Kidney tubule cell (primary cell): ENCODE measurements at places on chromosomes 7 and 10.

DNA sequence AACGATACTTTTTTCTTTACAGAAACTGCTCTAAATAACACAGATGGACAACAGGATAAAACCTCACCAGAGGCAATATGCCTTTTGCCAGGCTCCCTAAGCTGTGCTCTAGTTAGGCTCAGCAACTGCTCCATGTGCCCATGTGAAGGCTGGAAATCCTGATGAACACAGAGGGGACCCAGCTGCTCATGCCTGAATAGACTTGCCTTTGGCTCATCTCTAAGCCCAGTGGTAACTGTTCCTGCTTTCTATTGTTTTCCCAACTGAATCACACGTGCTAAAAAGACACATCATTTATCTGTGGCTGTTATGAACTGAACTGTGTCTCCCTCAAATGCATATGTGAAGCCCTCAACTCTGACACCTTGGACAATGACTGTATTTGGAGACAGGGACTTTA, 110.4 kb downstream of the RNF216 start:
- DNase-seq = no peak

GRCh38 chr7:87596136-87596535, 4.5 kb downstream of the ABCB1 start:
- DNase-seq = no peak

DNA sequence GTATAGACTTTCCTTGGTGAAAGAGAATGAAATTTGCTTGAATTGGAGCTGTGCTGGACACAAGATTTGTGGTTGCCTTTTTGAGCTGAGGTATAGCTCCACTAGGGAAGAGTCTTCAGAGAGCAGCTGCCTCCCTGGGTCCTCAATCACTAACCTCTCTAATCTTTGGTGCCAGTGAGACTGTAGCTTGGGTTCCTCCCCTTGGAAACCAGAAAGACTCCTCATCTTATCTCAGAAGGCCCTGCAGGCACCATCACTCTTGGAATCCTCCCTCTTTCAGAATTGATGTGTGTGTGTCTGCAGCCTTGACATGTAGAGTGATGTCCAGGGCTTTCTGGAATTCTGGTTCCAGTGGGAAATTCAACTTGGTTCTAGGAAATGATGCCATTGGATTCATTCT, 426.5 kb downstream of the RPS24 start:
- DNase-seq = no peak

- DNase-seq = no peak
Measured at GRCh38 chr7:117975476-117975875, 102.2 kb upstream of the CTTNBP2 start.

GRCh38 chr10:89588671-89589070, 53.3 kb upstream of the SLC16A12 start:
- no peak for DNase-seq

GRCh38 chr7:123433665-123434064, 100.7 kb downstream of the IQUB start:
- no peak for DNase-seq

- peak; percentile 96 for DNase-seq
Measured at GRCh38 chr10:14601872-14602725, 172.6 kb downstream of the FAM107B start.

- no peak for DNase-seq
Measured at GRCh38 chr7:34842782-34843181, 184.8 kb downstream of the NPSR1 start.

DNA sequence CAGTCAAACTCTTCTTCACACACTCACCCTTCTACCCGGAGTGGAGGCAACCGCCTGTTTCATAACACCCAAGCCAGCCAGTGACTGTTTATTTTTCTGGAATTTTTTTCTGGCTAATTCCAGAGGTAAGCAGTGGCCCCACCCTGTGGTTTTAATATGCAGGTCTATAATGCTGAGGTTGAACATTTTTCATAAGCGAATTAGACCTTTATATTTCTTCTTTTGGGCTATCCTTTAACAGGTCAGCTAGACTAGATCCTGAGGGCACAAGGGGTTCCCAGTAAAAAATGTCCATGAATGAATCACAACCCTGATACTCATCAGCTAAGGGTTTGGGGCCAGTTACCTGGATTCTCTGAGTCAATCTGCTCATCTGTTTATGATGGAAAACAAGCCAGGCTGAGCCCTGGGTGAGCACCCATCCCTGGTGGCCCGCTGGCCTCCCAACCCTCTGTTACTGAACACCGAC, 76.2 kb downstream of the GRB10 start:
- DNase-seq = peak; percentile 44

DNA sequence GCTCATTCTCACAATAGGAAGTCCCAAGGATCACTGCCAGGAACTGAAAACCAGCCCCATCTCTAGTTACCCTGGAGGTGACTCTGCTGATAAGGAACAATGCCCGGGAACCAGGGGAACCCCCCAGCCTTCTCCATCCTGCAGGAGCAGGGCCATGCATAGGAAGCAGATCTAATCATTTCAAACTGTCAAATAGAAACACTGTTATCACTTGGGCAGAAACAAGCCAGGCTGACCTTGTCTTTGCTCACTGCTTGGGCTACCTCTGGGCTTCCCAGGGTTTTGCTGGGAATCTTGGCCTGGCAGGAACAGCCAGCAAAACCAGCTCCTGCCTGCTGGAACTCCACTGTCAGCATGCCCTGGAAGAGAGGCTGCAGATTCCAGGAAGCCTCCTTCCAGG, 114.1 kb downstream of the RNF216 start:
- DNase-seq = no peak

DNA sequence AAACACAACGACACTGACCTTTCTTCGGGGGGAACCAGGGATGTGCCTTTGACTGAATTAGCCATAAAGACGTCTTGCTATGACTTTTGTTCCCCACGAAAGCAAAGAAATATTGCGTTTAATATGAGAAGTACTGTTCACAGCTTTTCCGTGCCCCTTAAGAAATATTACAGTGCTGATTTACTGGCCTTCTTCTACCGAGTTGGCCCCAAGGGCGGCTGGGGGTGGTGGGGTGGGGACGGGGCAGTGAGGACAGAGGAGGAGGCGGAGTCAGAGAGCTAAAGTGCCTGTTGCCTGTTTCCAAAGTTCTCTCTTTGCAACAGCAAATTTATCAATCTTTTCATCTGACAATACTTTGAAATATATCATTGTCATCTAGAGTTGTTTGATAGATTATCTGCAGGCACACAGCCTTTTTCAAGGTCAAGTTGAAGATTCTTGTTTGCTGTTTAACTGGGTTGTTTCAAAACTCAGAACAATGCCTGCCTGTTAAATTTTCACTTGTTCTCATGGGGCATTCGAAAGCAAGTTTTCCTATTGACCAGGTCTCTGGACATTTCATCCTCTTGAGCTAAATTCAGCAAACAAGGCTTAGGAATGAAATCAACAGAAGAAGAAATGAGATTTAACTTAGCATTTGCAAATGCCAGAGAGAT, 9.0 kb downstream of the PTF1A start:
- DNase-seq = no peak

DNA sequence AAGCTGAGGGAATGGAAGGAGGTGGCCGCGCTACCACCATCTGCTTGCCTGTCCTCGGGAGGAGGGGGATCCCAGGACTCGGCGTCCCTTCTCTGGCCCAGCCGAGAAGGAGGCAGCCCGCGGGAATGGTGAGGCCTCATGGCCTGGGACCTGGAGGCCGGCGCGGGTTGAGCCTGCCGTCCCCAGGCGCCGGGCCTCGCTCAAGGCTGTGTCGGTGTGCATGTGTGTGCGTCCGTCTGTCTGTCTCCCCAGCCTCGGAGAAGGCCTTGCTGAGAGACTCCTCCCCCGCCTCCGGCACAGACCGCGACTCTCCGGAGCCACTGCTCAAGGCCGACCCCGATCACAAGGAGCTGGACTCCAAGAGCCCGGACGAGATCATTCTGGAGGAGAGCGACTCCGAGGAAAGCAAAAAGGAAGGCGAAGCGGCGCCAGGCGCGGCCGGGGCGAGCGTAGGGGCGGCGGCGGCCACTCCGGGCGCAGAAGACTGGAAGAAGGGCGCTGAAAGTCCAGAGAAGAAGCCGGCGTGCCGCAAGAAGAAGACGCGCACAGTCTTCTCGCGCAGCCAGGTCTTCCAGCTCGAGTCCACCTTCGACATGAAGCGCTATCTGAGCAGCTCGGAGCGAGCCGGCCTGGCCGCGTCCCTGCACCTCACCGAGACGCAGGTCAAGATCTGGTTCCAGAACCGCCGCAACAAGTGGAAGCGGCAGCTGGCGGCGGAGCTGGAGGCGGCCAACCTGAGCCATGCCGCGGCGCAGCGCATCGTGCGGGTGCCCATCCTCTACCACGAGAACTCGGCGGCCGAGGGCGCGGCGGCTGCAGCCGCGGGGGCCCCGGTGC, 1.3 kb downstream of the HMX3 start:
- no peak for DNase-seq

GRCh38 chr7:99599836-99600235, 1.8 kb downstream of the TMEM225B start:
- no peak for DNase-seq

DNA sequence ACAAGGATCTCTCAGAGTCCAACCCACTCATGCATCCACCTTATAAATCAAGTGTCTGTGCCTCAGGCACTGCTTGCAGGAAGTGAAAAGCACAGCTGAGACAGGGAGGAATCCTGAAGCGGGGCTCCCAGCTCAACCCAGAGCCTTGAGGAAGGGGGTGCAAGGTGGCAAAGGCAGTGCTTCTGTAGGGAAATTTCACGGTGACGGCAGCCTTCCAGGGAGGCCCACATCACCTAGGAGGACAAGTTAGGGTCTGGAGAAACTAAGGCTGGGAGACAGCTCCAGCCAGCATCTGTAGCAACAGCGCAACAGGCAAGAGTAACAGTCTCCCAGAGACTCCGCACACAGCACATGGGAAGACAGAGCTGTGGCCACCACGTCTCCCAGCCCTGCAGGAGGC, 2.7 kb downstream of the AOC1 start:
- DNase-seq = no peak

DNA sequence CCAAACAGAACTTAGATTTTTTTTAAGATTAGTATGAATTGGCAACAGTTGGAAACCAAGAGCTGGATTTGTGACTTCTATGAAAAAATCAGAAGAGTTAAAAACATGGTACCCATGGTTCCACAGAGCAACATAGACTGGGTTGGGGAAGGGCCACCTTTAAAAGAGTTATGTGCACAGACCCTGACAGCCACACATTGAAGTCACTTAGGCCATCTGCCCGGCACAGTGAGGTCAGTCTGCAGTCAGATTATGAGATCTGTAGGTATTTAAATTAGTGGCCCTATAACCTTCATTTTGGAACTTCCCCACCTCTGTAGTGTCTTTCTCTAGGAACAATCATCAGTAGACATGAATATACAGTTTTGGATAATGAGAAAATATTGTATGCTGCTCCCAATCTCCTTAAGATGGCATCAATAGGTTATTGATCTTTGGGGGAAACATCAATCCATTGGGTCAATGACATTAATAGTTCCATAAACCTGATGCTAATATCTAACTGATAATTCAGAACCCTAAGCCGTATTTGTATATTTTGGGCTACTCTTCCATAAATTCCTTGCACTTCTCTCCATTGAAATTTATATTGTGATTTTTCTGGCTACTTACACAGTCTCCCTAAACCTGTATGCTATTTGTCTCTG, 7.0 kb downstream of the ANKRD1 start:
- no peak for DNase-seq

DNA sequence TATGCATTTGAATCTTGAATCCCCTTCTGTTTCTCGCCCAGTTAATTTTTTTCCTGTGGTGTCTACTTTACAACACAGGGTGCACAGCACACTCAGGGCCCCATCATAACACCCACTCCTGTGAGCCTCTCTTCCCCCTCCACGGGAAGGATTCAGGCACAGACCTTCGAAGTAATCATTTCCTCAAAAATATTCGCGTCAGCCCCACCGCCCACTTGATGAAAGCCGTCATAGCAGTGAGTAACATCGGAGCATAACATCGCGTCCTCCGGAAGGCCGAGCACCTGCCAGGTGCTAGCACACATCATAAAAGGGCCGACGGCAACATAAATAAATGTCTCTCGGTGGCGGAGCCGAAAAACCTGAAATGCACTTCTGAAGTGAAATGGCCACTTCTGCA, 201.7 kb upstream of the ADARB2 start:
- no peak for DNase-seq

DNA sequence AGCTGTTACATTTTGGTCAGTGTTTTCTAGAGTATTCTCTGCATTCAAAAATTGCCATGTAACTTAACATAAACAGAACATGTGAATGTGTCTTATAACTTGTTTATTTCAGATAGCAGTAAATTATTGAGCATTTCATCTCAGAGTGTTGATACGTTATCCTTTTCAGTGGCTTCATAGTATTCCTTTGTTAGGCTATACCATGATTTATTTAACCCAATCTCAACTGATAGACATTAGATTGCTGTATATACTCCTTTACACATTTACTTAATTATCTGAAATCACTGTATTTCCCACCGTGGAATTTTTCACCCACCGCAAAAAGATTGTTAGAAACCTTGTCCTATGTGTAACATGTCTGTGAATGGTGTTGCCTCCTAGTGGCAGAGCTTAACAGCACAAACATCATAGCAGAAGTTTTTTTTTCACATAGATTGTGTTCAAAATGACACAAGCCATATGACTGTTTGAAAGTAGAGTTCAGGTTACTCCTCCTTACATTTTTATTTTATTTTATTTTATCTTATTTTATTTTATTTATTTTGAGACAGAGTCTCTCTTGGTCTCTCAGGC, 21.4 kb downstream of the SLF2 start:
- DNase-seq = peak; percentile 6

DNA sequence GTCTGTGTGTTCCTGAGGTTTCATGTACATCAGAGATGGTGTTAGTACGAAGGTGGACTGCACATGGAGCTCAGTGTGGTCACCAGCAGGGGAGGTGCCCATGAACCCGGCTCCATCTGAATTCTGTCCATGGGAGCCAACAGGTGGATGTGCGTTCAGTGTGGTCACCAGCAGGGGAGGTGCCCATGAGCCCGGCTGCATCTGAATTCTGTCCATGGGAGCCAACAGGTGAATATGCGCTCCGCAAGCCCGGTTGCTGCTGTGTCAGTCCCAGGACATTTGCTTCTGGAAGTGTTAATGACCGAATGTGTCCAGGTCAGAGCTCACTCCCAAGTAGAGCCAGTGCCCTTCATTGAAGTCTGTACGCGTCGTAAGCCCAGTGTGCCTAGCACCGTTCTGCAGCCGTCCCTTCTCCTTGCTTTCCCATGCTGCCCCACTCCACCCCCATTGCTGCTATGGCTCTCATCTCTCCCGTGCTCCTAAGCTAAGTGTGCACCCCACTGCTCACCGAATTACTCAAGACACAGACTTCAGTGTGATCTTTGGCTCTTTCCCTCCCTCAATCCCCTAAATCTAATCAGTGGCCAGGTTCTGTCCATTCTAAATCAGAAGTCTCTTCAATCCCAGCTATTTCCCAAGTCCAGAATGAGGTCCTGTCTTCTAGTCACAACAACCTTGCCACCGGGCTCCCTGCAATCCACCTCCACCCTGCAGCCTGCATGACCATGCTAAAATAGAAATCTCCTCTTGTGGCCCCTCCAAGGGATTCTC, 352.4 kb downstream of the TCERG1L start:
- DNase-seq = no peak

- DNase-seq = no peak
Measured at GRCh38 chr10:77507291-77507880, 130.2 kb downstream of the KCNMA1 start.
